CD4-positive, alpha-beta T cell treated with Interleukin-4 for 1 hour (primary cell): ENCODE measurements at places on chromosomes 4 and X.

DNA sequence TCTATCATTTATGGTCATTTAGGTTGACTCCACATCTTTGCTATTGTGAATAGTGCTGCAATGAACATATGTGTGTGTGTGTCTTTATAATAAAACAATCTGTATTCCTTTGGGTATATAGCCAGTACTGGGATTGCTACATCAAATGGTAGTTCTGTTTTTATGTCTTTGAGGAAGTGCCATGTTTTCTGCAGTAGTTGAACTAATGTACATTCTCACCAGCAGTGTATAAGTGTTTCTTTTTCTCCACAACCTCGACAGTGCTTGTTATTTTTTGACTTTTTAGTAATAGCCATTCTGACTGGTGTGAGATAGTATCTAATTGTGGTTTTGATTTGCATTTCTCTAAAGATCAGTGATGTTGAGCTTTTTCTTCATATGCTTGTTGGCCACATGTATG, 80.5 kb downstream of the ARHGAP6 start:
- DNase-seq: no peak

DNA sequence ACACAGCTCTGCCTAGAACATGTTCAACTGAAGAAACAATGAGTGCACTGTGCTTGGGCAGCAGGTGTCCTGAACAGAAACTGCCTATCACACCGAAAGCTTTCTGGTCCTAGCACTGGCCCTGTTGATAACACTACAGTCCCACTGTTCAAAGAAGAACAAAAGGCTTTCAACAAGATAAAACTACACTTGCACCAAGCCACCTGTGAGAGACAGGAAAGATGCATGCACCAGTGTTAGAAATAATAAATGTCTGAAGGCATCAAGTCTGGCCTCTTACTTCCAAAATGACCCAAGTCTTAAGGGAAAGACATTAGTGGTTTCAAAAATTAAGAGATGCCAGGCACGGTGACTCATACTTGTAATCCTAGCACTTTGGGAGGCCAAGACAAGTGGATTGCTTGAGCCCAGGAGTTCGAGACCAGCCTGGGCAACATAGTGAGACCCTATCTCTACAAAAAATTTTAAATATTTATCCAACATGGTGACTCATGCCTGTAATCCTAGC, 68.7 kb downstream of the APBB2 start:
- no peak for DNase-seq

GRCh38 chr4:1018147-1019020, 7.0 kb downstream of the FGFRL1 start:
- no peak for DNase-seq

DNA sequence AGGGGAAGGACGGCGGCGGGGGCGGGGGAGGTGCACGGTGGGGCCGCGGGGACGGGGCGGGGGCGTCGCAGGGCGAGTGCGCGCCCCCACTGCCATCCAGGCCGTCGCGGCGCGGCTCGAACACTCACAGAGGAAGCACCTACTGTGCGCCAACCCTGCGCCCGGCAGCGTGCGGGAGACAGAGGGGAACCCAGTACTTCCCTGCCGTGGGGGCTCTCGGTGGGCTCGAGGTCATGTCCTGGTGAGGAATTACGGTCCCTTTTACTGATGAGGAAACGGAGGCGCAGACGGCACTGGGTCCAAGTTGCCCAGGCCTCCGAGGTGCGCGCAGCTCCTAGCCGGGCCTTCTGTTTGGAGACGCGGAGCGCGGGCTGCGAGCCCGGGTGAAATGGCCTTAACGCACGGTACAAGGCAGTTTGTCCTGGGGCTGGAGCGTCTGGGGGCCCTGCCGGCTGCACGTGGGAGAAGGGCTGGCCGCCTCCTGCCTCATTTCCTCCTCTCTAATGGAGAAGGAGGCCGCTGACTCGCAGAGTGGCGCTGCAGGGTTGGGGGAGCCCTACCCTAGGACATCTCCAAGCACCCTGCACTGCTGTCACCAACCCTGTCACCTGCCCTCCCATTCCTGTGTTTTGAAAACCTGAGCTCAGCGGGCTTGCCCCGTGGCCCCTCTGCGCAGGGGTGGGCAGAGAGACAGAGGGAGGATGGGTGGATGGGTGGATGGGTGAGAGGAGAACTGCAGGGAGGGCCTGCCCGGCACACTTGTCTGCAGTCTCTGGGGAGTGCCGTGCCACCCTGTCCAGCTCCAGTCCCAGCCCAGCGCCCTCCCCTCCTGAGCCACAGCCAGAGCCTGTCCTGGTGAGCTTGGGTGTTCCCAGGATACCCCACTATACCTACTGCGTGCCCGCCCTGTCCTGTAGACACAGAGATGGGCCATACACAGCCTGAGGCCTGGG, 106.0 kb downstream of the ADRA2C start:
- DNase-seq: no peak

DNA sequence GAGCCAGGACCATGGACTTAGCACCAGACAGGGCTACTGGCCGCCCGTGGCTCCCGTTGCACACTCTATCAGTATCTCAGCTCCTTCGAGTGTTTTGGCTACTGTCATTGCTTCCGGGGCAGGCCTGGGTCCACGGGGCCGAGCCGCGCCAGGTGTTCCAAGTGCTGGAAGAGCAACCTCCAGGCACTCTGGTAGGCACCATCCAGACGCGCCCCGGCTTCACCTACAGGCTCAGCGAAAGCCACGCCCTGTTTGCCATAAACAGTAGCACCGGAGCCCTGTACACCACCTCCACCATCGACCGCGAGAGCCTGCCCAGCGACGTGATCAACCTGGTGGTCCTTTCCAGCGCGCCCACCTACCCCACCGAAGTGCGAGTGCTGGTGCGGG, 1.6 kb downstream of the FAT4 start:
- no peak for DNase-seq

DNA sequence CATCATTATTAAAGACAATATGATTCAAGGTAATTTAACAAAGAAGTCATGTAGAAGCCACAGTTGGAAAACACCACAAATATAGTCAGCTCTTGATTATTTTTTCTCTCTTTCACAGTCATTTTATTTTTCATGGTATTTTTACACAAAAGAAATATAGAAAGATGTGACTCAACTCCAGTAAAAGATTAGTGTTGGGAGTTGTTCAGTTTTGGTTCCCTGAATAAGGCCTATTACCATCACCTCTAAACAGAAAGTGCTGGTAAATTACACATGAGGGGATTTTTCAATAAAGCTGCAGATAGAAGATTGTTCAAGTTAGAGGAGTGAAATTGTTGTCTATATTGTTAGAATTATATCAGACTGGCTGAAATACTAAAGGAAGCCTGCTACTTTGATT, 107.0 kb downstream of the DDIT4L start:
- no peak for DNase-seq

- no peak for DNase-seq
Measured at GRCh38 chrX:15853586-15854079, 980 bp downstream of the AP1S2 start.

GRCh38 chr4:38769441-38769840, 13.3 kb downstream of the TLR10 start:
- DNase-seq: no peak

- no peak for DNase-seq
Measured at GRCh38 chr4:128649161-128649560, 160.3 kb upstream of the JADE1 start.

DNA sequence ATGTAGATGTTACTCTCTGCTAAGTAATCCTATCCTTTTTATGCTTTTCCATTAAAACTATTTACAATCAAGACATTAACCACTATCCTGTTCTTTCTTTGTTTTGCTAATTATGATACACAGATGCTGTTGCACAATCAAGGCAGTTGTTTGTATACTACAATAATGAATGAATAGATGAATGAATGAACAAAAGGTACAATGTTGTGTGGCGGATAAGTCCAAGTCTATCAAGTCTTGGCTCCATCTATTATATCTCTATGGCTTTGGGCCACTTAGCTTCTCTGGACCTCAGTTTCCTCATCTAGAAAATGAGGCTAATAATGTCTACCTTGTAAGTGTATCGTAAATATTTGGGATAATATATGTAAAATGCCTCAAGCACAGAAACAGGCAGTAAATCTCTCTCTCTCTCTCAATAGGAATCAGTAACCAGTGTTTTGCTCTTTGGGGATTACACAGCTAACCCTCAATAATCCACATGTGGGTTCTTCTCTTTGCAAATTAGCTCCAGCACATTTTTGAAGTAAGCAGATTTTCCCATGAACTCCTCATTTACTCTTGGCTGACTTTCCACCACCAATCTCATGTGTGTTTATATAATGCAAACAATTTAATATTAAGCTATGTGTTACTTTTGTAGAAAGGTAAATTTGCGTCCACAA, 27.8 kb upstream of the TSPAN5 start:
- no peak for DNase-seq

GRCh38 chr4:68404153-68404552, 43.1 kb upstream of the TMPRSS11E start:
- no peak for DNase-seq

DNA sequence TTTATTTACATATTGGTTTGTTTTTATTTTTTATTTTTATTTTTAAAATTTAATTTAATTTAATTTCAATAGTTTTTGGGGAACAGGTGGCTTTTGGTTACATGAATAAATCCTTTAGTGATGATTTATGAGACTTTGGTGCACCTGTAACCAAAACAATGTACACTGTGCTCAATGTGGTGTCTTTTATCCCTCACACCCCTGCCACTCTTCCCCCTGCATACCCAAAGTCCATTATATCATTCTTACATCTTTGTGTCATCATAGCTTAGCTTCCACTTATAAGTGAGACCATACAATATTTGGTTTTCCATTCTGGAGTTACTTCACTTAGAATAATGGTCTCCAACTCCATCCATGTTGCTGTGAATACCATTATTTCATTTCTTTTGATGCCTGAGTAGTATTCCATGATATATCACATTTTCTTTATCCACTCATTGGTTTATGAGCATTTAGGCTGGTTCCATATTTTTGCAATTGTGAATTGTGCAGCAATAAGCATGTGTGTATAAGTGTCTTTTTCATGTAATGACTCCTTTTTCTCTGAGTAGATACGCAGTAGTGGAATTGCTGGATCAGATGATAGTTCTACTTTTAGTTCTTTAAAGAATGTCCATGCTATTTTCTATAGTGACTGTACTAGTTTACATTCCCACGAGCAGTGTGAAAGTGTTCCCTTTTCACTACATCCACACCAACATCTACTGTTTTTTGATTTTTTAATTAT, 157.1 kb downstream of the CPXCR1 start:
- no peak for DNase-seq

- DNase-seq: no peak
Measured at GRCh38 chr4:178037459-178038214, 595.4 kb upstream of the AGA start.

GRCh38 chr4:56426273-56426672, 9.1 kb downstream of the PPAT start:
- no peak for DNase-seq
